Endothelial cell (in vitro differentiated cells): ENCODE measurements at places on chromosomes 5 and 9. TPM values are rescaled to one million over a fixed set of nuclear protein-coding genes. Genes with fewer than 3 reads are reported as not detected.
A peak's percentile ranks its signal among the peaks of the same experiment; 100 is the strongest.

Gene MYOT
- total RNA-seq: not detected

Gene CATSPER3
- 0.33 TPM for total RNA-seq

Gene ARL10
- 14.5 TPM for total RNA-seq

Gene PHF2
- total RNA-seq: 20.9 TPM

Gene NAA35
- total RNA-seq: 23.4 TPM

Gene CACNA1B
- 2.0 TPM for total RNA-seq

DNA sequence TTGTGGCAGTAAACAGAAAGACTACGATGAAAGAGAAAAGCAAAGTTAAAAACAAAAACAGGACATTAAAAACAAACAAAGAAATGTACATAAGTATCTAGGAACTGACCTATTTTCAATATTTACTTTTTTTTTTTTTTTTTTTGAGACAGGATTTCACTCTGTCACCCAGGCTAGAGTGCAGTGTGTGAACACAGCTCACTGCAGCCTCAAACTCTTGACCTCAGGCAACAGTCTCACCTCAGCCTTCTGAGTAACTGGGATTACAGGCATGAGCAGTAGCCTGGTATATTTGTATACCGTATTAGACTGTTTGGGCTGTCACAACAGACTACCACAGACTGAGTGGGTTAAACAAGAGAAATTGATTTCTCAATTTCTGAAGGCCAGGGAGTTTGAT is 1189.1 kb downstream of the CDH9 start:
- DNase-seq: no peak

DNA sequence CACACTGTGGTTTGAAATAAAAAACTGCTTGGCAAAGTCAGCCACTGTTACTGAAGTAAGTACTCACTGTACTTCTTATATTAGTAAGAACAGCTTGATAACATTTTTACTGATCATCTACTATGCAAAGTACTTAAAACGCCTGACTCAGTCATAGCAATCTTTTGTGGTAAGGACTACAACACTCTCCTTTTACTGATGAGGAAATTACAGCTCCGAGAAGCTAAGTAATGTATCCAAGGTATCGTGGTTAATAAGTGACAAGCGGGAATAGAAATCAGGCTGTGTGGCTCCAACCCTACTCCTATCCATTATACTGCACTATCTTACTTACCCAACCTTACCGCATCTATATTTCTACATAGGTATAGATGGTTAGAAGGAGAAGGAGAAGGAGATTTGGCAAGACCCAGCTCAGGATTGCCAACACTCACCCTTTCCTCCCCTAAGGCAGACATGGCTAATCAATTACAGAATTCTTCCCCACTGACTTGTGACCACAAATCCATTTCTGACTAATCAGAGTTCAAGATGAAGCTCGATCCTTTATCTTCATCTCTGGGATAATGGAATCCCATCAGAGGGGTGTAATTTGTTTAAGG is 281.4 kb downstream of the SPOCK1 start:
- DNase-seq: no peak

DNA sequence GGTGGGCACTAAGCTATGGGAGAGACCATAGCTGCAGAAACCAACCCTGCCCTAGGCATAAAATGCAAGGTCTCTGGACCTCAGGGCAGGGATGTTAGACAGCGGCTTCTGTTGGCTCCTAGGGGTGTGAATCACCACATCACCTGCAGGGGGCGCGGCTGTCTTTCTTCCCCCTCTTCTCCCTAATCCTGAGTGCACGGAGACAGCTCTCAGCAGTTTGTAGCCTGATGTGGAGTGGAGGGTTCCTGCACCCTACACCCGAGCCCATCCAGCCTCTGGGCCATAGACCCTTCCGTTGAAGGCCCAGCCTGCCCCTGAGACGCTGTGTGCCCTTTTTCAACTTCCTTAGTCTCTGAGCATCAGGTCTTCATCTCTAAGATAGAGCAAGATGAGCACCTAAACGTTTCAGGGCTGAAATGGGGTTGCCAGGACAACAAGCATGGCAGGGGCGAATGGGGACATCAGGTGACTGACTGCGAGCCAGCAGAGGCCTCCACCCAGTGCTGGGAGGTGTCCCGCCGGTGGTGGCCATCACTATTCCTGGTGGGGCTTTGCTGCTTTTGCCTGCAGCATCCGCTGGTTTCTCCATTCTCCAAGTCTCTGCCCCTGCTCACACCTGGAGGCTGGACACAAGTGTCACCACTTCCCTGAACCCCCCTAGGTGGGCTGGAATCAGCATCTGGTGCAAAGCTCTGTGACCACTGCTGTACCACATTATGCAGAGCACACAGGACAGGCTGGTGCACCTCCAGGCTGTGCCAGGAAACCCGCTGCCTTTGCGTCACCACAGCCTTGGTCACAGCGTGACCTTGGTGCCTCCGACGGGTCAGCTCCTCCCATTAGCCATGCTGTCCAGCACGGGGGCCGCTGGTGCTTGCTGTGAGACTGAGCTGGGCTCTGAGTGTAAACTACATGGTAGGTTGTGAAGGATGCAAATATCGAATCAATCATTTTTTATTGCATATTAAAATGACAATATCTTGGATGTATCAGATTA is 2.5 kb upstream of the SEC16A start:
- peak; percentile 89 for DNase-seq

GRCh38 chr5:59107692-59108091 is 524.8 kb downstream of the RAB3C start:
- no peak for DNase-seq

- DNase-seq: no peak
Observed at GRCh38 chr9:91056486-91056885, 254.9 kb downstream of the SYK start.

DNA sequence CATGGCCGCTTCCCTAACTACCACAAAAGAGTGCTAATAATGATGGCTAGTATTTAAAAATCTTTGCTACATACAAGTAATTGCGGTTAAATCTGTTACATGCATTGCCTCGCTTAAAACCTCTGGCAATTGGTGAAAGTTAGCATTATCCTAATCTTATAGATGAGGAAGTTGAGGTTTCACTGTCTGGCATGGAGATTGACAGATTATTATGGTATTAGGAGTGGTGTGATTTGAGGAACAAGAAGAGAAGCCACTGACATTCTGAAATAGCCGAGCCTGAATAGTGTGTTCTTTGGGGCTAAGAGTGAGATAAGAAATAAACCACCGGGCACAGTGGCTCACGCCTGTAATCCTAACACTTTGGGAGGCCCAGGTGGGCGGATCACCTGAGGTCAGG is 45.3 kb upstream of the DPYSL3 start:
- DNase-seq: no peak

DNA sequence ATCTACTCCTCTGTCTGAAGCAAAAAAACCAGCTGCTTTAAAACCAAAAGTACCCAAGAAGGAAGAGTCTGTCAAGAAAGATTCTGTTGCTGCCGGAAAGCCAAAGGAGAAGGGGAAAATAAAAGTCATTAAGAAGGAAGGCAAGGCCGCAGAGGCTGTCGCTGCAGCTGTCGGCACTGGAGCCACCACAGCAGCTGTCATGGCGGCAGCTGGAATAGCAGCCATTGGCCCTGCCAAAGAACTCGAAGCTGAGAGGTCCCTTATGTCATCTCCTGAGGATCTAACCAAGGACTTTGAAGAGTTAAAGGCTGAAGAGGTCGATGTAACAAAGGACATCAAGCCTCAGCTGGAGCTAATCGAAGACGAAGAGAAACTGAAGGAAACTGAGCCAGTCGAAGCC is 88.3 kb downstream of the MAP1B start:
- DNase-seq: no peak

DNA sequence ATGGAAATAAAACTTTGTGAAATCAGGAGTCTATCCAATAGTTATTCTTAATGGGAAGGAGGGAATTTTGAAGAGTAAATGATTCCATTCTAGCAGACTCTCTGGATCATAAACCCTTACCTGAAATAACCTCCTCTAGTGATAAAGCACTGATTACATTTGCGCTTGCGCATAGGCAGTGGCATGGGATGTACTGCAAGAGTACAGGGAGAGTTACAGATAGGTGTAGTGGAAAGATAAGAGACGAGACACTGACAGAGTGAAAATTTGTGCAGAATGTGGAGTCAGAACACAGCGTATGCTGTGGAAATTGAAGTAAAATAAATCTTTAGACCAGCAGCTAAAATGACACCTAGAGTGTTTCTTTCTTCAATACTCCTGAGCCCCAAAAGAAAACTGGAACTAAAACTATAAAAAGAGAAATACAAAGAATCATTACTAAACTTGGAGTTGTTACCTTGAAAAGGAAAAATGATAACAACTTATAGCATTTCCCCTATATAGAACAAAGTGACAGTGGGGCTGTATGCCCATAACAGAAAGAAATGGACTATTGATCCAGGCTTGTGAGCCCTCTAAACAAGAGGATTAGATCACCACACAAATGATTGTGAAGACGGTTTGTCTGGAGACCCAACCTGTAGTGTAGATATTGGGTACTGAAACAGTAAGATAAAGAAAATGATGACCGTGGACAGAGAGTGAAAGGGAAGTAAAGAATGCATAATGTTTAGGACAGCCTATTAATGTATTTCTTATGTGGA is 1471.2 kb upstream of the NUDT12 start:
- DNase-seq: no peak

DNA sequence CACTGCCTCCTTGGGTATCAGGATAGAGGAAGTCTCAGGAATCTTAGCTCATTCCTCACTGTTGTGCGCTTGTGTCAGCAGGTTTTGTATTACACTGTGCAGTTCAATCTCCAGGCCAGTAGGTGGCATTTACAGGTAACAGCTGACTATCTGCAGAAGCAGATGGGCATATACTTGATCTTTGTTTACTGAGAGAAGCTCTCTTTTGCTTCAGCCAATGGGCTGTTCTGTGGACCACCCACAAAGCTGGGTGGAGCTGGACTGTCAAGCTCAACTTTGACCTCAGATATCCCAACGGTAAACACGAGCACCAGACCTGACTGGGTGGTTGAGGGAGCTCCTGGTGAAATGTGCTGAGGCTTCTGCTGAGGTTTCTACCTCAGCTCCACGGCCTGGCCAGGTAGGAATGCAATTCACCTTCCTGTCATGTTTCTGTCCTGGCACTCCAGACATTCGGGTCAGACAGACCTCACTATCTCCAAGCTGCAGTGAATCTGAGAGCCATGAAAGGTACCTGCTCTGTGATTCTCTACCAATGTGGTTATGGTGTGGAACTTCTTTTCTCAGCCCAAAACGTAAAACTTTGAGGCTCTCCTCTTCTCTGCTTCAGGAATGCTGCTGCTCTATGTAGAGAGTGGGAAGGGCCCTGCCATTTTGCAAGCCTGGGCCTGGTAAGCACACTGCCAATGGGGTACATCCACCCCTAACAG is 167.9 kb upstream of the ACTBL2 start:
- DNase-seq: peak; percentile 9

DNA sequence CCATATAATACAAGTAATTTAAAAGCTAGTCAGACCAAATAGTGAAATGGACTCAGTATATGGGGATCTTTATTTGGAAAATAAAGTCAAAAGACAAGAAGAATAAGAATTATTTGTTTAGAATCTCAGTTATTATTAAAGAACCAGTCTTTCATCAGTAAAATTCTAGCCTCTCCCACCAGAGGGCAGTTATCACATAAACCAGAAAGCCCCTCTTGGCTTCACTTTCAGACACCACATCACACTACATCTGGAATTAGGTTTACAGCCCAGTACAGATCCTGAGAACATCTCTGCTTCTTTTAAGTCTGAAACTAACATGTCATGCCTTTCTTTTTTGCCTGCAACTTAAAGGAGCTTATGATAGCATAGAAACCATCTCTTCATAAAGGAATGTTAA is 12.2 kb upstream of the HSPB3 start:
- DNase-seq: peak; percentile 18

DNA sequence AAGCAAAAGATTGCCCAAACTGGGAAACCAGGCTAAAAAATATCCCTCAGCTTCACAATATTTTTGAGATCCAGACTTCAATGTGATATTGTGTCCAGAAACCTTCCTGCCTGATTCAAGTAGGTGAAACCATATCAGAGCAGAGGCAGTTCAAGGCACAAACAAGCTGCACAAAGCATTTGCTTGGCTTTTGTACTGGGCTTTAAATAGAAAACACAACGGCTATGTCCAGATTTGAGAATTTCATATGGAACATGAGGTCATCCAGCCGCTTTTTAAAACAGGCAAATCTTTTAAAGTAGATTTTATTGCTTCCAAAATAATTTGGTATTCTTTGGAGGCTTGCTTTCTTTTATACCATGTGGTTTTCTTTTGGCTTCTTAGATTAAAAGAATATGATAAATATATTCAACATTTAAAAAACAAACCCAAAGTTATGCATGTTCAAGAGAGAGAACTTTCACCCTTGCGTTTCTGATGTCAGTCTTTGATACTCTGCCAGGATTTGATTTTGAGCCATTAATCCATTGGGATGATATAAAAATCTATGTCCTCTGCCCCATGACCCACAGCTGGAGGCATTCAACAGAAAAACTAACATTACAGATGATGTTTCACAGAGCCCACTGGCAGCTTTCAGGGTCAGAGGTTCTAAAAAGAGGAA is 29.0 kb upstream of the CCDC112 start:
- no peak for DNase-seq

- no peak for DNase-seq
Observed at GRCh38 chr9:34862043-34862442, 96.0 kb upstream of the PHF24 start.

DNA sequence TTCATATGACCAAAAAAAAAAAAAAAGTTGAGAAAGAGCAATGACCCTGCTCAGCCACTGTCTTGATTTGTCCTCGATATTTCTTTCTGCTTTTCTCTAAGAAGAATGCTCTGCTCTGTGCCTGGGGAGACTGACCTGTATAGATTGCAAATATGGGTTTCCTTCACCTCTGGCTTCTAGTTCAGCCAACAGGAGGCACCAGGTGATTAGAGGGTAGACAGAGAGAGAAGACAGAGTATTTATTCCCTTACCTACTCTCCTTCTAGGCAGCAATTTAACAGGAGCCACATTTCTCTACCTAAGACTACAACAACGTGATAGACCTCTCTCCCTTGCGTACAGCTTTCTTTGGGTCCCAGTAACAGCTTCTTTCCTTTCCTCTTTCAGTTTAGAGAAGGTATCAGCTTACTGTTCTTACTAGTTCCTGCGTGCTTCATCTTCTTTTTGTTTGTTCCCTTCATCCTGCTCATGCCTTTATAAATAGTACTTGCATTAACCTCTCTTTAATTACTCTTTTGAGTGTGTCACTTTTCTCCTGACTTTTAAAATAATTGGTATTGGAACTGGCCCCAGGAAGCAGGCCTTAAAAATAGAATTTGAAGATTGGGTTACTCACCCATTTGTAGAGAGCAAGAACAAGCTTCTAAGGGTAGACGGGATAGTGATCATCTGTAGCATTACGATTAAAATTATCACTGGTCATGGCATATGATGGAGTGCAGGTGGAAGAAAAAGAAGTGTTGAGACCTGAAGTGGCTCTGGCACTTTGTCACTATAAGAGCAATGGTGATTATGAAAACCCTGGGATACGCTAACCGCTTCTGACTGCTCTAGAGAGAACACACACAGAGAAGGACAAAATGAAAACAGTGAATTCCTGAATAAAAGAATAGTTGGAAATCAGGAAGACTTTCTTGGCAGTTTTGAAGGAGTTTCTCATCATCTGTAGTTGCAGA is 161.2 kb upstream of the FSTL4 start:
- DNase-seq: no peak

DNA sequence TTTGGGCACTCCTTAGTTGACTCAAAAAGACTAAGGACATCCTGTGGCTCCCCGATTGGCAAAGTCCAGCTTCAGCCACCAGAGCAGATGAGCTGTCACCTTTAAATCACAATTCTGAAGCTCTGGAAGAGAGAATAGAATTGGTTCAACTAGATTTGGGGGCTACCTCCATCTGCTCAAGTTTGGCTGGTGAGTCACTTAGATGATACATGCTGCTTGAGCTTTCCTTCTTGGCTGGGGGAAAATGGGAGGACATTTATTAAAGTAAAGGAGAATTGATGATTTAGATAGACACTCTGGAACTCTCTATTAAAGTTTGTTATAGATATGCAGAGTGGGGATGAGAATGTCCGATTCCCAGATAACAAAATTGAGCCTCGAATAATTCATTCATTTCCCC is 30.0 kb upstream of the GRIA1 start:
- DNase-seq: no peak
